ENCODE measurements at places on chromosomes 12 and 14. TPM values are rescaled to one million over a fixed set of nuclear protein-coding genes. Genes with fewer than 3 reads are reported as not detected.

Gene CMTM5
- not detected for total RNA-seq

Gene SART3
- 52.6 TPM for total RNA-seq

Gene ASCL1
- not detected for total RNA-seq

Gene MRPL52
- 188 TPM for total RNA-seq
